ENCODE measurements at places on chromosomes 2 and 18. TPM values are rescaled to one million over a fixed set of nuclear protein-coding genes. Genes with fewer than 3 reads are reported as not detected.

DNA sequence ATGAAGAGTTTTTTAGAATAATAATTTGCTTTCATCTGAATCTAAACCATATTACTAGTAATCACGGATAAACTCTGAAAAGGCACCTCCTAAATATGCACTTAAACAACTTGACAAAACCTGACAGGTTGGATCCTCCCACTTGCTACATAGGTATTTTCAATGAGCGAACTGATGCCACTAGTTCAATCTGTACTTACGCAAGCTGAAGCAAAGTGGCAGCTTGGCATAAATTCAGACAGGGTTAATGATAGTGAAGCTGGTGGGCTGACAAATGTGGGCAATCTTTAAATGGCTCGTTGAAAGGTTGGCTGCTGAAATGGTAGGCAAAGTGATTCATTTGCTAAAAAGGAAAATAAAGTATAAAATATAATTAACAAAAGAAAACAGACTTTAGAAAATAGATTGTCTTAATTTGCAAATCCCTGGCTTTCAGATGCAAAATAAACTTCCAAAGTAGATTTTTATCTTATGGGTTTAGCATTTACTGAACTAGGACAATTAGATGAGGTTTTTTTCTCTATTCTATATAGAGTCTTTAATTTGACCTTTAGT lies 1713.5 kb upstream of the SLC39A10 start:
- no peak for DNase-seq
- H3K4me1 ChIP-seq = peaks cover 17% of the 10 kb centered on the region
- no peaks in the 10 kb centered on the region for H3K36me3 ChIP-seq
- no peaks in the 10 kb centered on the region for H3K27me3 ChIP-seq
- no peak overlapping the region for H3K4me3 ChIP-seq
- H3K27ac ChIP-seq = no peak overlapping the region

- H3K27ac ChIP-seq = no peak overlapping the region
- no peaks in the 10 kb centered on the region for H3K27me3 ChIP-seq
- no peak overlapping the region for H3K4me3 ChIP-seq
- H3K4me1 ChIP-seq = peaks cover 13% of the 10 kb centered on the region
- DNase-seq = no peak
- H3K36me3 ChIP-seq = no peaks in the 10 kb centered on the region
Observed at GRCh38 chr2:241898463-241899270, 29.1 kb downstream of the RTP5 start.

DNA sequence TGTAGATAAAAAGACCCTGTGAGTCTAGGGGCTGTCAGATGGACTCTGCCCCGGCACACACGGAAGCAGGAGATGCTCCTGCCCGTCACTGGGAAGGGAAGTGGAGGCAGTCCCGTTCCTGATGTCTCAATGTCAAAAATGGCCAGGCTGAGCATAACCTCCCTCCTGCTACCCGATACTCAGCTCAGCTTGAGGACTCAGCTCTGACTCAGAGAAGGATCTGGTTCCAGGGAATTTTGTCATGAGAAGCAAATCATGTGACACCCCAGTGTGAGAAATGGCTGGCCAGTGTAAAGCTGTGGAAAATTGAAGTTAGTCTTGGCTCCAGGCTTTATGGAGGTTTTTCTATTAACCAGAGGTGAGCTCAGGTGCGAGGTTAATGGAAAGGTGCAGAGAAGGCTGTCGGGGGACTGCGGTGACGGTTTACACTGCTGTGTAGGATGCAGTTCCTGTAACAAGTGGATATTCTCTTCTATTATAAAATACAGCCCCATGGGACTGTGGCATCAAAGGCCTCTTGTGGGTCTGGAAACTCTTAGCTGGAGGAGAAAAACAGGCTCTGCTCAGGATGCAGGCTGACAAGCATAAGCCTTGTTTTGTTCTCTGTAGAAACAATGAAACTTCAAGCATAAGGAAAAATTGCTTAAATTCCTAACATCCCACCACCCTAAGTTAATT lies 24.7 kb upstream of the AGAP1 start:
- no peaks in the 10 kb centered on the region for H3K27me3 ChIP-seq
- no peak overlapping the region for H3K27ac ChIP-seq
- DNase-seq = peak; percentile 22
- H3K4me3 ChIP-seq = no peak overlapping the region
- H3K4me1 ChIP-seq = no peaks in the 10 kb centered on the region
- no peaks in the 10 kb centered on the region for H3K36me3 ChIP-seq

Gene INHBB
- total RNA-seq = 0.16 TPM
